RWPE2 (cell line): ENCODE measurements at places on chromosomes 16 and 17.
A peak's percentile ranks its signal among the peaks of the same experiment; 100 is the strongest.

DNA sequence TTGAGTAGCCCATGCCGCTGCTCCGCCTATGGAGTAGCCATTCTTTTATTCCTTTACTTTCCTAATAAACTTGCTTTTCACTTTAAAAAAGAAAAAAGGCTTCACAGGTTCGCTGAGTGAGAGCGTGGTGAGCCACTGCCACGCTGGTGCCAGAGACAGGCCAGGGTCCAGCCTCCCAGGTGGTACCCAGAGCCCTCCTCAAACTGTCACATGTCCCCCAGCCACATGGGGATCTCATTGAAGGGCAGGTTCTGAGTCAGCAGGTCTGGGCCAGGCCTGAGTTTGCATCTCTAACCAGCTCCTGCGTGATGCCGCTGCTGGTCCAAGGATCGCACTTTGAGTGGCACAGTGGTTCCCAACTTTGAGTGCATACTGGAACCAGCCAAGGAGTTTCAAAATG, 36.2 kb downstream of the RBFOX3 start:
- DNase-seq = no peak

GRCh38 chr16:73350707-73351452, 303.0 kb upstream of the ZFHX3 start:
- DNase-seq = no peak

DNA sequence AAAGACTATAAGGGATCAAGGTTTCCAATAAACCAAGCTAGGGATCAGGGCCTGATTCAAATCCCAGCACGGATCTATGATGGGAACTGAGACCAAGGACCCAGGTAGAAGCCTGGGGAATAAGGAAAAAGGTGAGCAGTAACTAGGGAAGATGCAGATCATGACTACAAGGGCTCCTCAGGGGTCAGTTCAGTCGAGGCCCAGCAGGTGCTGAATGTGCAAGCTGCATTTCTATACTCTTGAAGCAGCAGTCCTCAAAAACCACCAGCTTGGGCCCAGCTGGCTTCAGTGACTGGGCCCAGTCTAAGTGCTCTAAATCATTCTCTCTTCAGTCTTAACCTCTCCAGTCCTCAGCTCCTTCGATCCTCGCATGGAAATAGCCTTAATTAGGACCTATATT, 228.8 kb upstream of the AXIN2 start:
- no peak for DNase-seq

- DNase-seq = no peak
Observed at GRCh38 chr16:87757841-87758426, 7.9 kb downstream of the KLHDC4 start.

- DNase-seq = no peak
Observed at GRCh38 chr16:53183442-53183841, 128.7 kb downstream of the CHD9 start.

DNA sequence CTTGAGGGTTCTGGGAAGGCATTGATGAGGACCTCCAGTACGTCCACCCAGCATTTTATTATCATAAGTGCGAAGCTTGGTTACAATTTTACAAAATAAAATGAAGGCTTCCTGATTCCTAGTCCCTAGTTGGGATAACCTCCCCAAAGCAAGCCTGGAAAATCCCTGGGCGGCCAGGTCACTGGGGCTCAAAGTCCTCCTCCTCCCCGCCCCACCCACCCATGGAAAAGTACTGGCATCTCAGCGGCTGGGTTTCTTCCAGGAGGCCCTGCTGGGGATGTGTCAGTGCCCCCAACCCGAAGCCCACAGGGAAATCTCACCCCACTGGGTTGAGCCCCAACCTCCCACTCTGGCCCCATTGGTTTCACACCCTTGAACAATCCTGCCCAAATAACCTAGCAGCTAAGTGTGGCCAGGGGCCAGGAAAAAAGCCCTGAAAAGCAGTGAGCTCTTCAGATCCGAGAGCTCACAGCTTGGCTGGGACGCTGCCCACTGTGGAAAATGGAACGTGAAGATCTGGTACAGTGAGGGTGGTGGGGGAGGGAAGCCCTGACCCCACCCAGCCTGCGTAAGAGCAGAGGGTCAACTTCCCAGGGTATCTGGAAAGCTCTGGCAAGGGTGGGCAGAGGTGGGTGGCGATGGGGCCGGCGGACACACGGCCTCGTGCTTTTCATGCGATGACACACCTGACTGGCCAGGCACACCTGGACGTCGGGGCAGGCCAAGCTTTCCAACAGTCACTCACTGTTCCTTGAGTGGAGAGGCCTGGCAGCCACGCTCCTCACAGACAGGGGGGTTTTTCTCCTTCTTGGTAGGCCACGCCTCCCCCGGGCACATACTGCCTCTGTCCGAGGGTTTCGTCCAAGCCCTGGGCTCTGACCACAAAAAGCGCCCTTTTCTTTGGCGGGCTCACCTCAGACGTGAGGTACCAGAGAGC, 324.5 kb downstream of the SOX9 start:
- no peak for DNase-seq

DNA sequence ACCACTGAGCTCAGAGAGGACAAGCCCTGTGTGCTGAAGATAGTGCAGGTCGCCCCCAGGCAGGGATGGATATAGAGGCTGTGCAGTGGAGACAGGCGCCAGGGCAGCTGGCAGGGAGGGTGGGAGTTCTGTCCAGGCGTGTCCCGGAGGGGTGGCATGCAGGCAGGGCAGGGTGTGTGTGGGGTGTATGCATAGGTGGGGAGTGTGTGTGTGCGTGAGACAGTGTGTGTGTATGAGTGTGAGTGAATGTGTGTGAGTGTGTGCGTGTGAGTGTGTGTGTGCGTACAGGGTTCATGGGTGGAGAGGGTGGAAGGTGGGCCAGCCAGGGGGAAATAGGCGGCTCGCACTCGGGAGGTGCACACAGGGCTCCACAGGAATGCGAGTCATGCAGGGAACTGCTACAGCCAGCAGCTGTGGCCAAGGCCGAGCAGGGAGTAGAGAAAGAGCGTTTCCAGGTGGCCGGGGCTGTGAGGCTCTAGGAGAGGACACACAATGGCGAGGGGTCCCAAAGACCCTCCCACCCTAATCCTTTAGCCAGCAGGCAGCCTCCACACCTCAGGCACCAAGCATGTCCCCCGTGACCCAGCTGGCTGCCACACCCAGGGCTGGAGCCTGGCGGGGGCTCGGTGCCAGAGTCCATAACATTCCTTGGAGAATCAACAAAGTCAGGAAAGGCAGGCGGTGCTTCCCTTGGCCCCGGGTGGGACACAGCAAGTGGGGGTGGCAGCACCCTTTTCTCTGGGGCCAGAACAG, 4.6 kb downstream of the PLCD3 start:
- peak; percentile 73 for DNase-seq

- DNase-seq = no peak
Observed at GRCh38 chr16:28830531-28830930, 7.7 kb downstream of the ATXN2L start.

DNA sequence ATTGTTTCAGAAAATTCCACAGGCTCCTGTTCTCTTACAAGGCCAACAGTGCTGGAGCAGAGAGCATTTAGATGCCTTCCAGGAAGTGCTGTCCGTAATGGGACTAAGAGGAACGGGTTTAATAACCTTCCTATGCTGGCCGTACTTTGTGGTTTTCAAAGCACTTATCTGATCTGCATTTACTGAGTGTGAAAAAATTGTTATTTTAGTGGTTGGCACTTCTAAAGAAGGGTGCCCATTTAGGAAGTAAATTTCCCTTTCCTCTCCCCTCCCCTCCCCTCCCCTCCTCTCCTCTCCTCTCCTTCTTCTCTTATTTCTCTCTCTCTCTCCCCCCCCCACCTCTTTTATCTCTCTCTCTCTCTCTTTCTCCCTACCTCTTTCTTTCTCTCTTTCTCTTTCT, 72.0 kb upstream of the DNAJA2 start:
- DNase-seq = no peak

- no peak for DNase-seq
Observed at GRCh38 chr17:4973256-4974114, 5.9 kb upstream of the SPAG7 start.

GRCh38 chr17:17518014-17518413, 21.8 kb upstream of the RASD1 start:
- no peak for DNase-seq

GRCh38 chr17:41101586-41102259, at the start of gene KRTAP4-16:
KRTAP4-16 (minus strand) TSS chr17:41102209; CDS start chr17:41102209, 0 bp downstream.
- no peak for DNase-seq

DNA sequence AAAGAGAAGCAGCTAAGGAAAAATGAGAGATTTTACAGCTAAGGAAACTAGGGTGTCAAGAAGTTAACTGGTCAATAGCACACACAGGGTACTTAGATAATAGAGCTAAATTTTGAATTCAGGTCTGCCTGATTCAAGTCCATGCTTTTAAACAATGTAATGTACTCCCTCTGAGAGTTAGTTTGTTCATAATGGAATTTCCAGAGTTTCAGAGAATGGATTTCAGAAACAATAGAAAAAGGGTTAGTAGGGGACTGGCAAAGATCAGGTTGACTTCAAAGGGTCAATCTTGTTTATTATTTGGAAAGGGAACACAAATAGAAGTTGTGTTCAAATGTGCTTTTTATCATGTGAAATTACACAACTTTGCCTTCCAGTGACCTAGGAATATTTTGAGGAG, 17.9 kb downstream of the NSRP1 start:
- no peak for DNase-seq

DNA sequence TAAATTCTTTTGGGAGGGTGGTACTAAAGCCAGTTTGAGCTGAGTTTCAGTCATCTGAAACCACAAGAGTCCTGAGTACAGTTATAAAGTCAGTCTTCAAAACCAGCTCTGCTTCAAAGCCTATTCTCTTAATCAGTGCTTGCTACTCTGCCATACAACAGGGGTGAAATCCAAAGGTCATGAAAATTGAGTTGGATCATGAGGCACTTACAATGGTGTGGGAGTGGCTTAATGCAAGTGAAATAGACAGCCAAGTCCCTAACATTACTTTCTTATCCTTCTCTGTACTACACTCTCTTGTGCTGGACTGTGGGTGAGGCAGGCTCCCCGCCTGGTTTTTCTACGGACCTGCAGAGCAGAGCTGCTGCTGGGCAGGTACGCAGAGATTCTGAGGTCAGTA, 12.4 kb downstream of the CBLN1 start:
- no peak for DNase-seq

- no peak for DNase-seq
Observed at GRCh38 chr16:2512735-2513404, 882 bp upstream of the ATP6V0C start.

DNA sequence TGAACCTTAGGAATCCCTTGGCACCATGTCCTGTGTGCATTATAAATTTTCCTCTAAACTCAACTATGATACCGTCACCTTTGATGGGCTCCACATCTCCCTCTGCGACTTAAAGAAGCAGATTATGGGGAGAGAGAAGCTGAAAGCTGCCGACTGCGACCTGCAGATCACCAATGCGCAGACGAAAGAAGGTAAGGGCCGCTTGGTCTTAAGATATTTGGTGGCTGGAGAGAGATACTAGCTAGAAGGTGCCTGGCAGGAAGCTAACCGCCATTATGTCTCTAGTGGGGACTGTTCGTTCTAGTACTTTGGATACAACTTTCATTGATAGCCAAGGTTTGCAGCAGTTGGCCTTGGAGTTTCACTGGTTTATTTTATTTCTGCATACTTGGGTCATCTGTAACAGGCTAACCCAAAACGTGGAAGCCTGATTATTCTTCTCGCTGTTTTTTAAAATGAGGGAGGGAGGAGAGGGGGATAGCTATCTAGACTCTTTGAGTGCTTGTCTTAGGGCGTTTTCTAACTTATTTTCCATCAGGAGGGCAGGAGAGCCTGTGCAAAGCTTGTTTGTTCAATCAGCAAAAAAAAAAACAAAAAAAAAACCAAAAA, 1.3 kb downstream of the RBBP6 start:
- DNase-seq = no peak

GRCh38 chr16:80300456-80300855, 240.3 kb upstream of the DYNLRB2 start:
- no peak for DNase-seq

DNA sequence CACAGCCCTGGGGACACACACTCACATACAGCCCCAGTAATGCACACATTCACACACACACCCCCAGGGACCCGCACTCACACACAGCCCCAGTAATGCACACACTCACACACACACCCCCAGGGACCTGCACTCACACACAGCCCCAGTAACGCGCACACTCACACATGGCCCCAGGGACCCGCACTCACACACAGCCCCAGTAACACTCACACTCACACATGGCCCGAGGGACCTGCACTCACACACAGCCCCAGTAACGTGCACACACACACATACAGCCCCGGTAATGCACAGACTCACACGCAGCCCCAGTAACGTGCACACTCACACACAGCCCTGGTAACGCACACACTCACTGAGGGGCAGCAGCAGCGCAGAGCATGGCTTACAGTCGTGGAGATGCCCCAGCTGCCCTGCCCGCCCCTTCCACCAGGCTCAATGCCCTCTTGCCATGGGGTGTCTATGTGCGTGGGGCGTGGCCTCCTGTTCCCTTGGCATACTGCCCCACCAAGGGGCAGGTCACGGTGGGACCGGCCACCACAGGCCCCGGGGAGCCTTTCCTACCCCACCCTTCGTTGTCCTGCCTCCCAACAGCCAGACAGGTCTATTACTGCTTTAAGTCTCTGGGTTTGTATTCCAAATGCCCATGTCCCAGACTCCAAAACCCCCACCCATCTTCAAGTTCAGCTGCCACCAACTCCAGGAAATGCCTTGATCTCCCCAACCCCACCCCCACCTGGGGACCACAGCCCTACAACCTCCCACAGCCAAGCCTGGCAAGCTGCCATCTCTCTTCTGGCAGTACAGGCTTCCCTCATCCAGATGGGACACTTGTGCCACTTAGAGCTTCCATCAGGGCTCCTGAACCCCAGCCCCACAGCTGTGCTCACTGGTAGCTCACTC, 2.7 kb downstream of the CCDC102A start:
- DNase-seq = peak; percentile 64

DNA sequence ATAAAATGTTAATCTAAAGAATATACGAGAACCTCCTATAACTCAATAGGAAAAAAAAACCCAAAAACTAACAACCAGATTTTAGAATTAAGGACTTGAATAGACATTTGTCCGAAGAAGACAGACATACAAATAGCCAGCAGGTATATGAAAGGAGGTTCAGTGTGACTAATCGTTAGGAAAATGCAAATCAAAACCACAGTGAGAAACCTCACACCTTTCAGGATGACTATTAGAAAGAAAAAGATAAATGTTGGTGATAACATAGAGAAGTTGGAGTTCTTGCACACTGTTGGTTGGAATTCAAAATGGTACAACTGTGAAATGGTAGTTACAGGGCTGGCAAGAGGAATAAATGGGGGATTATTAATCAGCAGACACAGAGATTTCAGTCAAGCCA, 339.0 kb downstream of the TMEM114 start:
- DNase-seq = no peak

GRCh38 chr16:88772871-88773811, 11.9 kb downstream of the PIEZO1 start:
- no peak for DNase-seq

DNA sequence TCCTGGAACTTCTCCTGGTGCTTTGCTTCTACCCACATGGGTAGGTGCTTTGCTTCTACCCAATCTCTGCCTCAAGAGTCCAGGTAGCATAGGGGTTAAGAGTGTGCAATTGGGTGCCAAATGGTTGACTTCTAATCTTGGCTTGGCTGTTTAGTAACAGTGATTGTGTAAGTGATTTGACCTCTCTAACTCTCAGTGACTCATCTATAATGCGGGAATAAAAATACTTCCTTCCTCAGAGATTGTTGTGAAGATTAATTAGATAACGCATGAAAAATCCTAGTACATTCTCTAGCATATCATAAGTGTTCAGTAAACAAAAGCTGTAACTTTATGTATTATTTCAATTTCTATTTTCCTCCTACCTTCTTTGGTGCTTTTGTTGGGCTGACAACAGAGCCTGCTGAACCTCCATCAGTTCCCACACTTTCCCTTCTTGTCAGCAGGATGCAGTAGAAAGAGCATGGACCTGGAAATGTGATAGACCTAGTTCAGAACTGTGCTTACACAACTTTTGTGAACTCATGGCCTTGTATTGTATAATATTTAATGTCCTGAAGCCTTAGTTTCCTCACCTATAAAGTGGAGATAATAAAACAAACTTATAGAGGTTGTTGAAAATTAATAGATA, 72.9 kb upstream of the SMIM36 start:
- DNase-seq = no peak
